ENCODE measurements at places on chromosomes 5 and 9.

- DNase-seq, result no peak
Observed at GRCh38 chr5:173091981-173092380, 35.8 kb downstream of the CREBRF start.

GRCh38 chr9:98886691-98887229, 56.9 kb upstream of the COL15A1 start:
- no peak for DNase-seq

DNA sequence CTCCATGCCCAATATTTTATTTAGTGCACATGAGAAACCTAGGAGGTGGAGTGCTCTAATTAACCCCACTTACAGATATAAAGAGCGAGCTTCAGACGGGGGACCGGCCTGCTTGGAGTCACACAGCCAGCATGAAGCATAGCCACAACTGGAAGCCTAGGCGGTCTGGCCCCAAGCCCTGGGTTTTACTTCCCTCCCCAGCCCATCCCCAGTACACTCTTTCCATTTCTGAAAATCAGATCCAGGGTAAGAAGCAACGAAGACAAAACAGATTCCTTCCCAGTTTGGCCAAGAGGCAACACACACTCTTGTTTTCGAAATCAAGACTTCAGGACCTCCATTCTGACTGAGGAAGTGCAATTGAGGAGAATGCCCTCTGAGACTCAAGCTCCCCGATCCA, 27.1 kb downstream of the KCNMB1 start:
- no peak for DNase-seq

DNA sequence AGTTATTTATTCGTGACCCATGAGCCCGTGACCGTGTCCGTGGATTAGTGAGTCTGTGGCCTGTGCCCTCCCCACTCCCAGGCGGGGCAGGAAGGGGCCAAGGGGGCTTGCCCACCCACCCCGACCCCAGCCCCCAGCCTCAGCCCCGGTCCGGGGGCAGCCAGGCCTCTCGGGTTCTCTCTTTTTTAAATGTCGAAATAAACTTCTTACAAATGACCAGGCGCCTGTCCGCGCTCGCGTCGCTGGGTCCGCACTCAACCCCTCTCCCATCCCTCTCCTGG, 7.6 kb downstream of the BARHL1 start:
- no peak for DNase-seq

DNA sequence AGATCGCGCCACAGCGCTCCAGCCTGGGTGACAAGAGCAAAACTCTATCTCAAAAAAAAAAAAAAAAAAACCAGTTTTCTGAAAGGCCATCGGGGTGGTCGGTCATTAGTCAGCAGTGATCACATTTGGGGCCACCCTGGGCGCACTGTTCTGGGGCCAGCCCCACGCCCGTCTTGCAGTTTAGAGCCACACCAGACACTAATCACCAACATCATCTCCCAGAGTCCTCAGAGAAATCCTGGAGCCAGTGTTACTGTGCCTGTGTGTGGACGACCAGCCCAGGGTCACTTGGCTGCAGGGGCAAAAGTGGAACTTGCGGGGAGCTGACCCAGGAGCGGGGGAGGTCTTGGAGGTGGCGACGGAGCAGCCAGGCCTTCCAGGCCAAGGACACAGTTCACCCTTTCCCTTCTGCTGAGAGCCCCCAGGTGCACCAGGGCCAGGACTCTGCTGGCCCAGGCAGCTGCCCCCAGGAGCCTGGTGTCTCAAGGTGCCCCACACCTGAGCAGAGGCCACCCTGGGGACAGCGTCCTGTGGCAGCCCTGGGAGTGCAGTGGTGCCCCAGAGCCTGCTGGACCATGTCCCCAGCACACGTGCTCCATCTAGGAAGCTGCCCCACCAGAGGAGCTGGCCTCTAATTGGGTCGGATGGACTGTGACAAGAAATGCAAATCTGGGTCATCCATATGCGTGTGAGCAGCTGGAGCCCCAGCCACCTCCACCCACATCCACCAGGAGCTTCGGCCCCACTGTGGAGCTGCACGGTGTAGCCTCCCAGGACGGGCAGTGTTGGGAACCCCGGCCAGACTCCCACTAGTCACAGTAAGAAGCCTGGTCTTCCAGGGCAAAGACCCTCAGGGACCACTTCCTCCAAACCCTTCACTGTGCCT, 51.1 kb downstream of the NEK6 start:
- no peak for DNase-seq
